ENCODE measurements at places on chromosomes 7 and 10.

- no peak for DNase-seq
Measured at GRCh38 chr7:20352573-20353306, 22.0 kb downstream of the ITGB8 start.

DNA sequence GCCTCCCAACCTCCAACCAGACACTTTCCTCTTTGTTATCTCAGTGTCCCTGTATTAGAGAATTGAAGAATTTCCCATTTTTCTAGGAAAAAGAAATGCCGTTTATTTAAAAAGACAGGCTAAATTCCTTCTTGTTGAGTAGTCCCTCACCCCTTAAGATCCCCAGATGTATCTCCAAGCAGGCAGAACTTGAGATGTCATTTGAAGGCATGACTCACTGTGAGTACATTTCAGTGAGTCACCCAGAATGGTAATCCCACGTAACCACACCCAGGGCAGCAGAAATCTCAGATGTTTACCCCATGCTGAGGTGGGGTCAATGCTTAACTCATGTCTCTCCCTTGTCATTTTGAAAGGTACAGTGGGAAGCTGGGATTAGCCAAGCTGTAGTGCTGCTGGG, 4.4 kb downstream of the ZNF655 start:
- DNase-seq = peak; percentile 31

- DNase-seq = no peak
Measured at GRCh38 chr7:78379148-78379547, 580.6 kb downstream of the PHTF2 start.

GRCh38 chr10:101693651-101693977, 1.4 kb downstream of the FBXW4 start:
- DNase-seq = no peak

DNA sequence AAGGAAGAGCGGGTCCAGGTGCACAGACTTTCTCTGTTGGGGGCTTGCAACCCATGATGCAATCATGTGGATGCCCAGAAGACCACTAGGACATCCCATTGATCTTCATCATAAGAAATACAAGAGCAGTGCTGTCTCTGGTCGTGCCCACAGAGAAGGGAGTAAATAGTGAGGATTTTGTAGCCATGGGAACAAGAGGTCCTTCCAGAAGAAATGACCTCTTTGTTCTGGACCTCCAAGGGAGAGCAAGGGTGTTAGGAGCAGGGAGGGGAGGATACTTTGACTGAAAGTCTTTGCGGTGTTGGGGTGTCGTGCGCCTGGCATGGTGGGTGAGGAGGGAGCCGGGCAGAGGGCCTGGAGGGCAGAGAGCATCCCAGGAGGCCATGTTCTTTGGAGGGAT, 55.0 kb upstream of the EN2 start:
- DNase-seq = no peak

GRCh38 chr10:104348601-104349000, 5.0 kb upstream of the CFAP58 start:
- DNase-seq = no peak

DNA sequence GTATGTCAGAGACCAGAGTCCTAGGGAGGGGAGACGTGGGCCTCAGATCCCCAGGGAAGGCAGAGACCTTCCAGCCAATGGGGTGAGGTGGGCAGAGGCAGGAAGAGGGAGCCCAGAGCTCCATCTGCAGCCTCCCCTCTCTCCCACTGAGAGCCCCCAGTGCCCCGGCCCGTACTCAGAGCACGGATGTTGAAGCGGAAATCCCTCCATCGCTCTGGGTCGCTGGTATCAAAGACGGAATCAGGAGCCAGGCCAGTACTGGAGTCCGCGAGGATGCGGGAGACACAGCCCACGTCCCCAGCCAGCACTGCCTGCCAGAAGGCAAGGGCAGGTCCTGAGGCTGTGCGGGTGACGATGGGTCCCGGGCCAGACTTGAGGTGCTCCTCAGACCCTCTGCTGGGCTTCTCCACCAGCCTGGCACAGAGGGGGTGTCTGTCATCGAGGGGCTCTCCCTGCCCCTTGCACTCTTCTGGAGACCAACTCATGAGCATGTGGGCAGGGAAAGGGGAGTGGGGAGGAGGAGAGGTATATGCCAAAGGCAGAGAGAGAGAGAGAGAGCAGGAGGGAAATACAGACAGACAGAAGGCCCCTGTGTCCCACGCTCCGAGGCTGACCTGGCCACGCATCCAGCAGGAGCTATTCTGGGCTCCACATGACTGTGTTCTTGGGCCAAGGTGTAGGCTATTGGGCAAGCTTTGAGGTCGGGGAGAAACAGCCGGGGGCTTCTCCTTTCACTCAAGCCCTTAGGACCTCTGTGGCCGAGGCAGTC, at the start of gene ASB10:
Gene ASB10, minus strand, starts transcription at position 611 of the 769 bp plus-strand sequence. Its CDS starts 120 bp downstream, at position 491.
- no peak for DNase-seq

DNA sequence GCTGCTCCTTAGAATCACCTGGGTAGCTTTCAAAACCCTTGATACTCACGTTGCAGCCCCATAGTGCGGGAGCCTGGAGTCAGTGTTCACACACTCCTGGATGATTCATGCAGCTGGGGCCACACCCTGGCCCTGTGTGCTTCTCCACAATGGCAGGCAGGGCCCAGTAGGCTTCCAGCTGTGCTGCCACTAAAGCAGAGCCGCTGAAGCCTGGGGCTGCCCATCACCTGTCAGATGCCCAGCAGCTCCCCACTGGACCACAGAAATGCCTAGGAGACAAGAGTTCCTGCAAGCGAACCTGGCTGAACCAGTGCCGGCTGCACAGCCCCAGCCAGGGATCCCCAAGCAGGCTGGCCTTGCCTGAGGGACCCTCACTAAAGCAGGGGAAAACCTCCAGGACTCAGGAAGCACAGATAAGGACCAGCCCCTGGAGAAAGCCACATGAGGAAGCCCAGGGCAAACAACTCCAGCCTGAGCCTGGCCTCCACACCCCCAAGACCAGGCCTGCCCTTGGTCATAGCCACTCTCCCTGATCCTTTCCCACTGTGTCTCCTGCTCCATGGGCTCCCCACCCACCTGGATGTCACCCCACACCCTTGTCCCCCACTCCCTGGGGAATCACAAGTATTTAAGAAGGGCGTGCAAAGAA, 111.9 kb downstream of the GRID1 start:
- no peak for DNase-seq
